Stimulated activated CD8-positive, alpha-beta memory T cell treated with anti-CD3 and anti-CD28 coated beads, Interleukin-7, amount 100 ng/mL, for 1 hour (primary cell): ENCODE measurements at places on chromosomes 12 and 14.

DNA sequence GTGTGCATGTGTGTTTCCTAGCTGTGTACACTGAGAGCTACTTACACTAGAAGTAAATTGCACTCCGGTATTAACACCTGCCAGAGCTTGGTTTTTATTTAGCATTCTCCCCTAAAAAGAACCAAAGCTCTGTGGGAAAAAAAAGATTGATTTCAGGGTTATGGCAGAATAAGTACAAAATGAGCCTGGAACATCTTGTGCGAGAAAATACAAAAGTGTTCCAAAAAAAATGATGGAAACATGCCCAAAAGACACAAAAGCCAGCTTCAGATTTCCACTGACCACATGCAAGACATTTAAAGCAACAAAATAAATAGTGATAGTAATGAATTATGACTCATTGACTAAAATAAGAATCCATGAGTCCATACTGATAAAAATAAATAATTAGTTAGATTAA is 188.3 kb downstream of the GXYLT1 start:
- no peak for DNase-seq

DNA sequence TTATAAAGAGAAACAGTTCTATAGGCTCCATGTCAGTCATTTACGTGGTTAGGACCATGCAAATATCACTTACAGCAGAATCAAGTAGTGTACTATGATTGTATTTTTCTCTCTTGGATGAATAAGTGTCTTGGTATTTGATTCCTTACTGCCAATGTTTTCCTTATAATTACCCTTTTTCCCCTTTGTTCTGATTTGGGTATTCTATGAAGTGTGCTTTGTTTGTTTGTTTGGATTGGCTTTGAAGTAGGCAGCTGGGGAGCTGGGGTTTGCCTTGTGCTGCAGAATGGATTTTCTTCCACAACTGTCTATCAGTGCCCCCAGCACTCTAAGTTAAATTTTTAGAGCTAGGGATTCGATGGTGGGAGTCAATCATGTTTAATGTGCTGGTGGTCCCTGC is 12.4 kb downstream of the TMEM120B start:
- DNase-seq, result no peak

GRCh38 chr14:63032641-63033040 is 12.6 kb downstream of the KCNH5 start:
- no peak for DNase-seq

DNA sequence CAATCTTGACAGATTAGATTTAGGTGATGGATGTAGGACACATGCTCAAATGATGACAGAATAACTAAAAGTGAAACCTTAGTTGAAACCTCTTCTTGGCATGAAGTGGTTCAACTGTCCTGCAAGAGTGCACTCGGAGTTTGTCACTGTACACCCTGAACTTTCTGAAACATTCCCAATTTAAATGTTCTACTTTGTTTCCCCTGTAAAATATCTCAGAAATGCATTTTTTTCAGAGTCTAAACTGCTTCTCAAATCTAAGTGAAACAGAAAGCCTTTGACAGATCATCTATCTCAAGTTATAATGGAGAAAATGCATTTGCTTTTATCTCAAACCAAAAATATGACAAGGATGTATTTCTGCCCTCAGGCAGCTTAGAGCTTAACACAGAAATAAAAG is 66.0 kb downstream of the BHLHE41 start:
- no peak for DNase-seq

DNA sequence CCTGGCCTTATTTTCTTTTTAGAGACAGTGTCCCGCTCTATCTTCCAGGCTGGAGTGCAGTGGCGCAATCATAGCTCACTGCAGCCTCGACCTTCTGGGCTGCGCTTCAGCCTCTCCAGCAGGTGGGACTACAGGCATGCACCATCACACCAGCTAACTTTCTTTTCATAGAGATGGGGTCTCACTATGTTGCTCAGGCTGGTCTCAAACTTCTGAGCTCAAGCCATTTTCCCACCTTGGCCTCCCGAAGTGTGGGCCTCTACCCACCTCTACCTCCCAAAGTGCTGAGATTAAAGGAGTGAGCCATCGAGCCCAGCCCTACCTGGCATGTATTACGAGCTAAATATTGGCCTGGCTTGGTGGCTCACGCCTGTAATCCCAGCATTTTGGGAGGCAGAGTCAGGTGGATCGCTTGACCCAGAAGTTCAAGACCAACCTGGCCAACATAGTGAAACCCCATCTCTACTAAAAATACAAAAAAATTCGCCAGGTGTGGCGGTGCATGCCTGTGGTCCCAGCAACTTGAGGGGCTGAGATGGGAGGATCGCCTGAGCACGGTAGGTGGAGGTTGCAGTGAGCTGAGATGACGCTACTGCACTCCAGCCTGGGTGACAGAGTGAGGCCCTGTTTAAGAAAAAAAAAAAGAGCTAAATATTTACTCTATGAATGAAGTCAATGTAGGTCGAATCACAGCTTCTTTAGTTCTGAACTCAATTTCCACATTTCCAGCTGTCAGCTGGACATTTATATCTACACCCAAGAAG is 7.6 kb upstream of the RILPL1 start:
- no peak for DNase-seq

GRCh38 chr14:103657471-103657870 is 28.5 kb downstream of the KLC1 start:
- DNase-seq, result no peak

- no peak for DNase-seq
Measured at GRCh38 chr12:52120951-52121823, 41.7 kb downstream of the SMIM41 start.

DNA sequence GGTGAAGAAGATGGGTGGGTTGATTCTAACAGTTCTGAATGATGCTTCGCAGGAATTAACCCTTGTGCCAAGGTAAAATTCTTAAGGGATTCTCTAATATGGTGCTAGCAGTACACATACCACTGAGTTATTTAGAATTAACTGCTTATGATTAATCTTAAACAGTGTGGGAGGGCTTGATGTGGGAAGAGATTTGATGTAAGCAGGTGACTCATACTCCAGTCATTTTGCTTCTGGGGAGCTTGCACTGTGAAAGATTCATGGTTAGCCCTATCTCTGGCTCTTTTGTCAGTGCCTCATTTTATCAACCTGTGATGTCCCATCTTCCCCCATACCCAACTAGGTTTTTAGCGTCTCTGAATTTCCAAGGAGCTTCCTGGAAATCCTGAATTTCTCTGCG is 83.8 kb downstream of the NRXN3 start:
- DNase-seq, result no peak

- no peak for DNase-seq
Measured at GRCh38 chr12:96828169-96828789, 78.8 kb upstream of the NEDD1 start.

- no peak for DNase-seq
Measured at GRCh38 chr12:109539508-109539907, 33.8 kb downstream of the MMAB start.

DNA sequence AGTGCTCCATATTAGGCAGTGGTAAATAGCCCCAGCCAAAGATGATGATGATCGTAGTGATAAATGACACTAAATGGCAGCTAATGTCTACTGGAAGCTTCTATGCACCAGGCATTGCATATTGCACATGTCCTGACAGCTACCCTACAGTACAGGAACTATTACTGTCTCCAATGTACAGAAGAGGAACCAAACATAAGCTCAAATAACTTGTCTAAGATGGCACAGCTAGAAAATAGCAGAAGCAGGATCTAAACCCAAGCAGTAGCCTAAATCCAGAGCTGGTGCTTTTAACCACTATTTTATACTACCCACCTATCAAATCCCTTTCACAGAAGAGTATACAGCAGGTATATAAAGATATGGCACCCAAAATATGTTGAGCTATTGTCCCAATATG is 28.9 kb downstream of the ESR2 start:
- DNase-seq, result no peak

DNA sequence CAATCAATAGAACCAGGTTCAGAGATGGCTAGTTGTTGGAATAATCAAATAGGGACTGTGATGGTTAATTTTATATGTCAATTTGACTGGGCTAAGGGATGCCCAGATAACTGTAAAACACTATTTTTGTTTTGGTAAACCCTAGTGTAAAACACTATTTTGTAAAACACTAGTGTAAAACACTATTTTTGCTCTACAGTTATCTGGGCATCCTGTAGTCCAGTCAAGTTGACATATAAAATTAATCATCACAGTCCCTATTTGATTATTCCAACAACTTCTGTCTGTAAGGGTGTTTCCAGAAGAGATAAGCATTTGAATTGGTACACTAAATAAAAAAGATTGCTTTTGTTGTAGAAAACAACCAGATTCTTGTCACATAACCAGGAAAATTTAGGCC is 15.6 kb upstream of the EML5 start:
- no peak for DNase-seq

DNA sequence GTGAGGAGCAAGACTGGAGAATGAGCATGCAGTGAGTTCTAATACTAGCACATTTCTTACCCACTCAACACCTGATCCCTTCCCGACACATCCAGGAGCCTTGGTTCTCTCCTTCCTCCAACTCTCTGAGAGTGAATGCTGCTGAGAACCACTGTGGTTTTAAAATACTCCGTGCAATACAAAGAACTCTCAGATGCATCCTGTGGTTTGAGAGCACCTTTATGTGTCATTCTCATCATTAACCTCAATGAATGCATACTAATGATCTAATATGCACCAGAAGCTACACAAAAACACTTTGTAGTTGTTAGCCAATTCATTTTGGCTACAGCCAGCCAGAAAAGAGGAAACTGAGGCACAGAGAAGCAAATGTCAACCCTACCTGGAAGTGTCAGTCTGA is 87.6 kb downstream of the GALNT8 start:
- DNase-seq, result no peak

GRCh38 chr12:88698471-88698870 is 118.2 kb upstream of the KITLG start:
- no peak for DNase-seq

DNA sequence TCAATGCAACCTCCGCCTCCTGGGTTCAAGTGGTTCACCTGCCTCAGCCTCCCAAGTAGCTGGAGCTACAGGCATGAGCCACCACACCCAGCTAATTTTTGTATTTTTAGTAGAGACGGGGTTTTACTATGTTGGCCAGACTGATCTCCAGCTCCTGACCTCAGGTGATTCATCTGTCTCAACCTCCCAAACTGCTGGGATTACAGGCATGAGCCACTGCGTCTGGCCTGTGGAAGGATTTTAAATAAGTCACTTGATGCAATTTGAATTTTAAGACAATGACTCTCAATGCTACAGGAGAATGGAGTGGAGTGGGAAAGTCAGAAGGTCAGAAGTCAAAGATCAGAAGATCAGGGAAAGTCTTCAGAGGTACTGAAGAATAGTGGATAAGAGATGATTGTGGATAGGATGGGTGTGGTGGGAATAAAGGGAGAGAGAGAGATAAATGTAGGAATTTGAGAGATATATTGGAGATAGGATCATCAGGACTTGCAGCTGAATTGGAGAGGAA is 15.4 kb downstream of the TMEM52B start:
- DNase-seq, result no peak

GRCh38 chr12:12744546-12745305 is 27.6 kb downstream of the CDKN1B start:
- no peak for DNase-seq

GRCh38 chr14:75989134-75989533 is 3.6 kb downstream of the IFT43 start:
- DNase-seq, result no peak

GRCh38 chr14:25843481-25844470 is 754.1 kb downstream of the NOVA1 start:
- no peak for DNase-seq

GRCh38 chr12:53201177-53201541 is 5.9 kb downstream of the ITGB7 start:
- DNase-seq, result no peak

GRCh38 chr12:91161009-91161408 is 21.6 kb downstream of the DCN start:
- no peak for DNase-seq

GRCh38 chr12:20368651-20369304 is 441 bp downstream of the PDE3A start:
- no peak for DNase-seq

DNA sequence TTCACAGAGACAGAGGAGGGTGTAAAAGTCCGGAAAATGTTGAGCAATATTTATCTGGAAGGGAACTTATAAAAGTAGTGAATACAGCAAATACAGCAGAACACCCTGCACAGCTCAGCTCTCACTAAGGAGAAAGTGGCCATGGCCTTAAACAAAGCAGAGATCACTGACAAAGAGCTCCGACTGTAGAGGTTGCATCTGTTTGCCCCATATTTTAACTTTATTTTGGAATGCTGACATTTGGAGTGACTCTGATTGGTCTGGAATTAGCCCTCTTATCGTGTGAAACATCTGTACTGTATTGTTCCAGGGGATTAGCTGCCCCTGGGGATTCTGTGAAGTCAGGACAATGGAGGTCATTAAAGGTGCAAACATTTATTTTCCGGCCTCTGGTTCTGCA is 1275.7 kb upstream of the FLRT2 start:
- no peak for DNase-seq

DNA sequence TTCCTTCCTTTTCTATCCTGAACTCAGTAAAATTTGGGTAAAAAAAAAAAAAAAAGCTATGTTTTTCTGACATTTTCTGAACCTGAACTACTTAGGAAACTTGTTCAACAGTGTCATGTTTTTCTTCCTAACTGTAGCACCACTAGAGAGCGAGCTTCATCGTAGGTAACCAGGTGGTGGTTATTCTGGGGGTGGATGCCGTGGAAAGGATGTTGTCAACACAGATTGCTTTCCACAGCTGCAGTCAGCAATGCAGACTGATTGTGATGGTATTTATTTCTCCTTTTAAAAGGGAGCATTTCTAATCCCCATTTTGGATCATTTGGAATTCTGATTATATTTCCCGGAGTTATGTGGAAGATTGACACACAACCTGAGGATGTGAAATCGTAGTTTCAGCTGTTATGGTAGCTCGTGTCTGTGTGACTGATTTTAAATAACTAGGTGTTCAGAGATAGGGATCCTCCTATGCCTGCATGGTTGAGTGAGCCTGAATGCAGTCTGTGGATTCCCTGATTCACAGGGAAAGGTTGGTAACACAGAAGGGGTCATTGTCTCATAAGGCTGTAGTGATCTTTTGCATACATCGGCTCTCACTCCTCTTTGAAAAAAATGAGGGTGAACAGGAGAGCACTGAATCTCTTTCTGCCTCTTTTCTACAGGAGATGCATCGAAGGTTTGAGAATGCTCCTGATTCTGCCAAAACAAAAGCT is 113.2 kb downstream of the ERC1 start:
- no peak for DNase-seq

GRCh38 chr14:105891221-105891602 is 364.8 kb downstream of the TMEM121 start:
- DNase-seq, result no peak

DNA sequence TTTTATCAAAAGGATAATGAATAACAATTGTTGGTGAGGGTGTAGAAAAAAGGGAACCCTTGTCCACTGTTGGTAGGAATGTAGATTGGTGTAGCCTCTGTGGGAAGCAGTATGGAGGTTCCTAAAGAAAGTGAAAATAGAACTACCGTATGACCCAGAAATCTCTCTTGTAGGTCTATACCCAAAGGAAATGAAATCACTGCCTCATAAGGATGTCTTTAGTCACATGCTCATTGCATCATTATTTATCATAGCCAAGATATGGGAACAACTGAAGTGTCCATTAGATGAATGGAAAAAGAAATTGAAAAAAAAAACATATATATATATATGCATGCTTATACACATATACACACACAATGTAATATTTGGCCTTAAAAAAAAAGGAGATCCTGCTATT is 158.8 kb upstream of the NPAS3 start:
- DNase-seq, result no peak
